Ammon's horn (tissue), 1 donor: ENCODE measurements at places on chromosomes 12 and 14.

DNA sequence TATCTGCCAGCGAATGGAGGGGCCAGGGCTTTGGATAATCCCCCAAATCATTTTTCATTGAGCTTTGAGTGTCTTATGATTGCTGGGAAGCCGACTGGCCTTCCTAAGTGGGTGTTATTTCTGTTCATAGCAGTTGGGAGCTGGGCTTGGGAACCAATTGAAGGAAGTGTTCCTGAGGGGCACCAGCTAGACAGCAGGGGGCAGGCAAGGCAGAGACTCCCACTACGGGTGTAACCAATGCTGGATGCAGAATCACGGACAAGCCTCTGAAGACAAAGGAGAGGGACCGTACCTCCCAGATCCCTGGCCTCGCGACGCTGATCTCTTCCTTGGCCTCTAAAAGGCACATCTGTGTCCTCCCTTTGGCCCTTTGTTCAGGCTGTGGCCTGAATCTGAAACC lies 149.0 kb upstream of the PRMT8 start:
- peak; percentile 82 for DNase-seq

DNA sequence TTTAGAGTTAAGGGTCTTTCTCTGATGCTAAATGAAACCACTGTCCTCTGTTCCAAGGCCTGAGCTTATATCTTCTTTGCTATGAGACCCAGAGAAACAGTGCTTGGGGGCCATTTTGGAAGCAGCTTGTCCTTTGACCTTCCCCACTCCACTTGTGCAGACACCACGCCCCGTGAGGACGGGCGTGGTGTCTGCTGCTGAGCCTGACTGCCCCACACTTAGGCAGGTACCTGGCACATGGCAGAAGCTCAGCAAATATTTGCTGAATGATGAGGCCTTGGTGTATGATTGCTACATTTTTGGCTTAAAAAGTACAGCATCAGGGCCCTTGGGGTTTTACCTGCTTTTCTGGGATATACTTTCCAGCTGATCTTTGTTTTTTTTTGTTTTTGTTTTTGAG lies 69.9 kb downstream of the RASSF3 start:
- DNase-seq: no peak

GRCh38 chr14:52735921-52736489 lies 6.0 kb downstream of the STYX start:
- no peak for DNase-seq

DNA sequence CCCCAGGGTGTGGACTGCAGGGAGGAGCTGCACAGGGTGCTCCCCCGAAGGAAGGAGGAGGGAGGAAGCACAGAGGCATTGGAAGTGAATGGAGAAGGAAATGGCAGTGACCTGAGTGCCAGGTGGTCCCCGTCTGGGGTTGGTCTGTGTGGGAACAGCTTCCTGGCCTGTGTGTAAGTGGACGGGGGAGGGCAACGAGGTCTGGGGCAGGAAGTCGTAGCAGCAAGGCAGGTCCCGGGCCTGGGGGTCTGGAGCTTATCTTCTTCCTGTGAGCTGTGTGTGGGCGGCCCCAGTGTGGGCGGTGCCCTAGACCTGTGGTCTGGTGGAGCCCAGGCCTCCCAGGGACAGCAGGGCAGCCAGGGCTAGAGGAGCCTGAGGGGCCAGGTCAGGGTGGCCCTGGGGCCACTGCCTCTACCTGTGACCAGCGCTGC lies 382.1 kb downstream of the TMEM121 start:
- DNase-seq: no peak

DNA sequence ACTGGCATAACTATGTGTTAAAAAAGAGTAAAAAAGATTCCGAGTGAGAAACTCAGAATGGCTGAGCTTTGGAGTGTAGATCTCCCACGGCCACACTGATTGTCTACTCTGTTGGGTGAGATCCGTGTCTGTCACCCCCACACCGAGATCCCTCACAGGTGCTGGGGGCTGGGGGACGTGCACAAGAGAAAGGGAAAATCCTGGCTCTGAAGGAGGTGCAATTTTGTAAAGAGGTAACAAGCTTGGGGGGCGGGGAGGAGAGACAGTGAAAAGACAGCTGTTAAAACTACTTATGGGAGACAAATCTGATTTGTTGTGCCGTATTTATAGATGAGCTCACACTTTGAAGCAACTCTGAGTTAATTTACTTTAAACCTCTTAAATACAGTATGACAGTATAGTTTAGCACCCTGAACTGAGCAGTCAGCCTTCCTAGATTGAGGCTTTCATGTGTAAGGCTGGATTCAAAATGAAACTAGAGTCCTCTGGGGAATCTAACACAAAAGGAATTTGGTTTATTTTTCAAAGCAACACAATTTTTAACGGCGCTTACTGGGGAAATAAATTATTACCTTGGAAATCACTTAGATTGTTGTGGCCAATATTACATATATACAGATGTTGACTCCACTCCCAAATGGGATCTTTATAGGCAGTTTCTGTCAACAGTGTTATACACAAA lies 167.4 kb upstream of the RGS6 start:
- no peak for DNase-seq

- no peak for DNase-seq
Measured at GRCh38 chr14:83470959-83471695, 1937.5 kb upstream of the SEL1L start.

- DNase-seq: peak; percentile 12
Measured at GRCh38 chr12:75364919-75365318, 26.0 kb upstream of the GLIPR1L2 start.

- no peak for DNase-seq
Measured at GRCh38 chr12:65967696-65968095, 143.4 kb downstream of the HMGA2 start.

- DNase-seq: no peak
Measured at GRCh38 chr14:58777541-58777979, 139.8 kb downstream of the DACT1 start.

GRCh38 chr12:66751432-66752113 lies 72.7 kb upstream of the GRIP1 start:
- DNase-seq: no peak

- DNase-seq: no peak
Measured at GRCh38 chr12:67286257-67286656, 17.1 kb downstream of the CAND1 start.

- DNase-seq: no peak
Measured at GRCh38 chr12:120115066-120115465, 1.5 kb downstream of the RAB35 start.

DNA sequence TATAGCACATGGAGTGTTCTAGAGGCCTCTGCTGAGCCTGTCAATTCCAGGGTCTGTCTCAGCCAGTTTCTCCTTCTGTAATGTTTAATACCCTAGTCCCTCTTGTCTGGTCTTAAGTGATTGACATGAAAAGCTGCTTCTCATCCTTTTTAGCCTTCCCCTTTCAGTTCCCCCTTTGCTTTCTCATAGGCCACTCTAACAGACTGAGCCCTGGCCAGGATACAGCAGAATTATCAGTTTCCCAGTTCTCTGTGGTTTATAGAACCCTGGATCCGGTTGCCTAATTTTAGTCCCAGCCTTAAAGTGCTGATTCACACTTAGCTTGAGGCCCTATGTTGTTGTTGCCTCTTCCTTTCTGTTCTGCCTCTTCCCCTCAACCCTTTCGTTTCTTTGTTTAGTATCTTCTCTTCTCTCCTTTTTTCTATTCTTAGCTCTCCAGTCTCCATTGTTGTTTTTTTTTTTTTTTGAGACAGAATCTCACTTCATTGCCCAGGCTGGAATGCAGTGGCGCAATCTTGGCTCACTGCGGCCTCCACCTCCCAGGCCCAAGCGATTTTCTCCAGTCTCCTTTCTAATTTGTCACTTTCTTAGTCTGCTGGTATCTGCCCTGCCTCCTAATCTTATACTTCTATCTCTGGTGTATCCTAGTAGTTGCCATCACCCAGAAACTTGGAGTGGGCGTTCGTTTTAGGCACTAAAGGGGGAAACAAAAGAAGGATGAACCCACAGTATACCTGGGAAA lies 2.9 kb upstream of the BIN2 start:
- peak; percentile 73 for DNase-seq

GRCh38 chr14:50859296-50859624 lies 12.6 kb upstream of the ABHD12B start:
- no peak for DNase-seq

DNA sequence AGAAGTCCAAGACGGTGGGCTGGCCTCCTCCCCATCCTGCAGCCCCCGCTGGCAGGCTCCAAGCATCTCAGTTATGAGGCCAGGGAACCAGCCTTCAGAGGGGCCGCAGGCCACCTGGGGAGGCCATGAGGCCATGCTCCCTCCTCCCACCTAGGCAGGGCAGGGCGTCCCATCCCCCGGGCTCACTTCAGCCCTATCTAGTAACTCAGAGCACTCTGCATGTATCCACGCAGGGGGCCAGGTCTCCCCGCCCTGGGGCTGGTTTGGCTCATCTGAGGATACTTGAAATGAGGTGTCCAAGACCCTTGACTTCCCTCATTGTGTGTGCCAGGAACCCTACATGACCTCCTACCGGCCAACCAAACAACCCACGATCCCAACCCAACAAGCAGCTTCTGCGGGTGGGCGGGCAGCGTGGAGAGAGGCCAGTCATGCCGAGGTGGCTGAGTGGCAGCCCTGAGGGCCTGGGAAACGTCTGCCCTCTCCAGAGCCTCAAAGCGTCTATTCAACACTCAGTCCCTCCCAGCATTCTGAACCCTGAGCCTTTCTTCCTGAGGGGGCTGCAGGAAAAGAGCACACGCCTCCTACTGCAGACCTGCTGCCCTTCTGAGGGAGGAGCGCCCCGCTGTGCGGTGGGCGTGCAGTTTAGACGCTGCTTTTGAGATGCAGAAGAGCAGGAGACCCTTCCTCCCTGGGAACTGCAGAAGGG lies 16.8 kb downstream of the ISCA2 start:
- no peak for DNase-seq

- DNase-seq: no peak
Measured at GRCh38 chr12:56450241-56450640, 1.0 kb upstream of the TIMELESS start.

- no peak for DNase-seq
Measured at GRCh38 chr12:50733706-50734105, 30.2 kb upstream of the ATF1 start.

- DNase-seq: no peak
Measured at GRCh38 chr12:115752156-115752555, 525.3 kb downstream of the MED13L start.

DNA sequence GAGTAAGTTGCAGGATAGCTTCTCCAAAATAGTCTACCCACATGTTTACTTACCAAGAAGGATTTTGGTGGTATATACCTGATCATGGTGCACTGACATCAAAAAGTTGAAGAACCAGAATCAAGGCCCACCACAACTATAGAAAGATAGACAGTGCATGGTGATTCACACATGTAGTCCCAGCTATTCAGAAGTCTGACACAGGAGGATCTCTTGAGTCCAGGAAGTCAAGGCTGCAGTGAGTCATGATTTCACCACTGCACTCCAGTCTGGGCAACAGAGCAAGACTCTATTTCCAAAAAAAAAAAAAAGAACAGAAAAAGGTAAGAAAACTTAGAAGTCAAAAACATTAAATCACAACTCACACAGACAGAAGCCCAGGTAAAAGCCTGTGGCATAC lies 422.2 kb upstream of the FOXG1 start:
- DNase-seq: no peak

- no peak for DNase-seq
Measured at GRCh38 chr12:119936705-119937311, 52.2 kb upstream of the BICDL1 start.

GRCh38 chr14:93799989-93800921 lies 12.0 kb upstream of the PRIMA1 start:
- no peak for DNase-seq

- DNase-seq: no peak
Measured at GRCh38 chr12:89069431-89069830, 282.9 kb downstream of the DUSP6 start.

DNA sequence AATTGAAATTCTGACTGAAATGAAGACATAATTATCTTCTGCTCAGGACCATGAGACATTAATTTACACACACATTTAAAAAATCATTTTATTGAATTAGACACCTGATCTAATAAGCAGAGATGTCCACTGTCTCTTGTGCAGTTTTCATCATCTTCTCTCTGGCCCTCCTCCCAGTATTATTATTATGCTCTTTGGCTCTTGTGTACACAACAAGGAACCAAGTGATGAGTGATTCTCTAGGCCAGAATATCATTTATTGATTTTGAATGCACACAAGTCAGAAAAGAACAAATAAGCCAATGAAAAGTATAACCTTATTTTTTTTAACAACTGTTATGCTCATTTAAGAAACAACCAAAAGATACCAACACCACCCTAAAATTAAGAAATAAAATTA lies 244.7 kb upstream of the KRR1 start:
- DNase-seq: no peak
